Right cardiac atrium (tissue), 5 donors: ENCODE measurements at places on chromosomes 11 and 22.

- DNase-seq, result no peak
These were observed 48.2 kb upstream of the PARVA start for GRCh38 chr11:12329169-12329568.

DNA sequence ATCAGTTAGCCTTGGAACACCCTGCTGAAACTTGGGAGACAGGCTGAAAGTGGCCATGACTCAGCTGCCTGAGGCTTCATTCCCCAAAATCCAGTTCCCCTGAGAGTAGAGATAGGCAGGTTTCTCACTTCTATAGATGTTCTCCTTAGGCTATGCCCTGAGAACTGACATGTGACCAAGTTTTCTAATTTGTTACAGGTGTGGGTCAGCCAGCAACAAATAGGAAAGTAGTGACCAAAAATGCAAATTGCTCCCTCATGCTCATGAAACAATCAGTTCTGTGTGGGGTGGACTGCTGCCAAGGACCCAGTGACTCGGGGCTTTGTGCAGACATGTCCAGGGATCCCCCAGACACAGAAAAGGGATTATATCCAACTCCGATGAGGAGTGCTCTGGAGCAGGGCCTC lies 7.3 kb upstream of the CCDC15 start:
- no peak for DNase-seq

GRCh38 chr11:96167787-96168186 lies 175.2 kb downstream of the MAML2 start:
- no peak for DNase-seq

GRCh38 chr11:20213790-20214189 lies 53.5 kb upstream of the DBX1 start:
- no peak for DNase-seq

GRCh38 chr22:37623075-37624016 lies 14.7 kb downstream of the GGA1 start:
- DNase-seq, result peak; percentile 62

- no peak for DNase-seq
These were observed 2.0 kb upstream of the UBXN1 start for GRCh38 chr11:62680825-62681240.

- no peak for DNase-seq
These were observed 3.9 kb upstream of the PLA2G3 start for GRCh38 chr22:31144223-31144622.

GRCh38 chr22:45553351-45554039 lies 50.8 kb downstream of the FBLN1 start:
- peak; percentile 79 for DNase-seq

- no peak for DNase-seq
These were observed 100.1 kb downstream of the NAT10 start for GRCh38 chr11:34205326-34206035.
